ENCODE measurements at places on chromosomes 6 and 20.
A peak's percentile ranks its signal among the peaks of the same experiment; 100 is the strongest.

GRCh38 chr6:81906709-81907204 lies 154.3 kb upstream of the TENT5A start:
- no peak for DNase-seq

DNA sequence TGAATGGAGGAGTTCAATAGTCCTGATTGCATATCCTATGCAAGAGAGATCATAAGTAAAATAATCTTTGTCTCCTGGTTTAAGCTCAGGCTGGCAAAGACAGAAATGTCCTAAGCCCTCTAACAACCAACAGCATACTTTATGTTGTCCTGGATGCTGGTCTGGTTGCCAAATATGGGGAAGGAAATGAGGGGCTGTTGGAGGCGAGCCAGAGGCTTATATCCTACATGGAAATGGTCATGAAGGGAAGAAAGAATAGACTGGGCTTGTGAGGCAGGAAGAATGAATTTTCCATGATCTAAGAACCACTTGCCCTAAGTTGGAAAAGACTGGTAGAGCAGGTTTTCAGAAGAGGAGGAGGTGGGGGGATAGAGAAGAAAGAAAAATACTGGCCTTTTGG lies 237.1 kb downstream of the SMOC2 start:
- peak; percentile 6 for DNase-seq

GRCh38 chr6:85576476-85576875 lies 17.2 kb downstream of the SNX14 start:
- DNase-seq: no peak

- no peak for DNase-seq
Observed at GRCh38 chr6:146287691-146288369, 255.8 kb upstream of the RAB32 start.

- DNase-seq: no peak
Observed at GRCh38 chr6:142942805-142943227, 2.2 kb downstream of the HIVEP2 start.

- DNase-seq: no peak
Observed at GRCh38 chr6:135372758-135373157, 124.8 kb downstream of the AHI1 start.

GRCh38 chr6:124928851-124929250 lies 33.4 kb upstream of the RNF217 start:
- DNase-seq: no peak

DNA sequence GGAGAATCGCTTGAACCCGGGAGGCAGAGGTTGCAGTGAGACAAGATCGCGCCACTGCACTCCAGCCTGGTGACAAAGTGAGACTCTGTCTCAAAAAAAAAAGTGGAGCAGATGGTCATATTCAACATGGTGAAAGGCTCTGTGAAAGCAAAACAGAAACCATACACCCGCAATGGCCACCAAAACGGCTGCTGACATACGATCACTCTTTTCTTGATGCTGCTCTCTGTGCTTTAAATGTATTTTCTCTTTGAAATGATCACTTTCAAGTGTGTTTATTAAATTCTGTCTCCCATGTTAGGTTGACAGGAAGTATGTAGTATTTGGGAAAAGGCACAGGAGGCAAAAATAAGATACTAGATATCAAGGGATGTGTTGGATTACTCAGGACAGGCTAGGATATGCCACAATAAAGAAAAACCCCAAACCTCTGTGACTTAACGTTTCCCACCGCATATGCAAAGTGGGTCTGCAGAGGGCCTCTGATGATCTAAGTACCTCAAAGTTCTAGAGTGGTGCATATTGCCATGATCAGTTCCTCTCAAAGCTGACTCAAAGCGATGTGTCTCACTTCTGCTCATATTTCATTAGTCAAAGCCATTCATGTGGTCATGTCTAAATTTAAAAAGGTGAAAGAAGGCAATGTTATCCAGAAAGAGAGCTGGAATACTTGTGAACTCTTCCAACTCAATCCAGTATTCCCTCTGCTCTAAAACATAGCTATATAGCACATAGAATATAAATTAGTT lies 155.1 kb upstream of the SOX4 start:
- no peak for DNase-seq

- DNase-seq: no peak
Observed at GRCh38 chr6:22954749-22955385, 385.5 kb downstream of the HDGFL1 start.

DNA sequence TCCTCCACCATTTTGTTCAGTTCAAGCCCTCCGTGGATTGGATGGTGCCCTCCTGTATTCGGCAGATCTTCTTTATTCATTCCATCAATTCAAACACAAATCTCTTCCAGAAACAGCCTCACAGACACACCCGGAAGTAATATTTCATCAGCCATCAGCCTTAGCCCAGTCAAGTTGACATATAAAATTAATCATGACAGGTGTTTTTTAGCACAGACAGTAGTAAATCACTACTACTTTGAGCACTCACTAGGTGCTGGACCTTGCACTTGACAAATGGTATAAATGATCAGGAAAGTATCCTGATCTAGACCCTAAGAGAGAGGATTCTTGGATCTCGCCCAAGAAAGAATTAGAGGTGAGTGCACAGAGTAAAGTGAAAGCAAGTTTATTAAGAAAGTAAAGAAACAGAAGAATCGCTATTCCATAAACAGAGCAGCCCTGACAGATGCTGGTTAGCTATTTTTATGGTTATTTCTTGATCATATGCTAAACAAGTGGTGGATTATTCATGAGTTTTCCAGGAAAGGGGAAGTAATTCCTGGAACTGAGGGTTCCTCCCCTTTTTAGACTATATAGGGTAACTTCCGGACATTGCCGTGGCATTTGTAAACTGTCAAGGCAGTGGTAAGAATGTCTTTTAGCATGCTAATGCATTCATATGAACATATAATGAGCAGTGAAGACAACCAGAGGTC lies 194.6 kb upstream of the LAMP5 start:
- no peak for DNase-seq

DNA sequence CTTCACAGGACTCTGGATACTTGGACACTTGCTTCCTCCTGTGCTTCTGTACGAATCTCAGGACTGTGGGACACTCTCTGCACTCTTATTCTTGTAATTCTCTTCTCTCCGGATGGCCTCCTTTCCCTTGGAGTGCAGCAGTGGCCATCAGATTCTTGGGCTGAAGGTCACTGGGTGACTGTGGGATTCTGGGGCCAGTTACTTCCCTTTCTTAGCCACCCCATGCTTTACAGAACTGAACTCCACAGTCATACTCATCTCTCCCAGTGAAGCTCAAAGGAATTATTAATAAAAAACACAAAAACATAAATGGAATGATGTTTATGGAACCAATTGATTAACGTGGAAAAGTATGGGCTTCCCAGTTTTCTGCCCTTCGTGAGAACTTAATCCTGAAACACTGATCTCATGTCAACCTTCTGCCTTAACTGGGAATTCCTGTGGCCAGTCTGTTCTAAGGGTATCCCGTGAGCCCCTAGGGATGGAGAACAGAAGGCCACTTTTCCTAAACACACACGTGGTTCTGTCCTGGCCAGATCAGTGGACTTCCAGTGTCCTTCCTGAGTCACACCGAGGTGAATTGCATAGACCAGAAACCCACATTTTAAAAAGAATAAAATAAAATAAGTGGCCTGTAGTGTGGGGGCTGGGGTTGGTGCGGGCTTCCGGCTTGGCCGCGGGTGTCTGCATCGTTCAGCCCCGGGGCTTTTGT lies 23.6 kb upstream of the HLA-E start:
- DNase-seq: no peak

GRCh38 chr20:63893999-63894357 lies 948 bp upstream of the DNAJC5 start:
- no peak for DNase-seq

DNA sequence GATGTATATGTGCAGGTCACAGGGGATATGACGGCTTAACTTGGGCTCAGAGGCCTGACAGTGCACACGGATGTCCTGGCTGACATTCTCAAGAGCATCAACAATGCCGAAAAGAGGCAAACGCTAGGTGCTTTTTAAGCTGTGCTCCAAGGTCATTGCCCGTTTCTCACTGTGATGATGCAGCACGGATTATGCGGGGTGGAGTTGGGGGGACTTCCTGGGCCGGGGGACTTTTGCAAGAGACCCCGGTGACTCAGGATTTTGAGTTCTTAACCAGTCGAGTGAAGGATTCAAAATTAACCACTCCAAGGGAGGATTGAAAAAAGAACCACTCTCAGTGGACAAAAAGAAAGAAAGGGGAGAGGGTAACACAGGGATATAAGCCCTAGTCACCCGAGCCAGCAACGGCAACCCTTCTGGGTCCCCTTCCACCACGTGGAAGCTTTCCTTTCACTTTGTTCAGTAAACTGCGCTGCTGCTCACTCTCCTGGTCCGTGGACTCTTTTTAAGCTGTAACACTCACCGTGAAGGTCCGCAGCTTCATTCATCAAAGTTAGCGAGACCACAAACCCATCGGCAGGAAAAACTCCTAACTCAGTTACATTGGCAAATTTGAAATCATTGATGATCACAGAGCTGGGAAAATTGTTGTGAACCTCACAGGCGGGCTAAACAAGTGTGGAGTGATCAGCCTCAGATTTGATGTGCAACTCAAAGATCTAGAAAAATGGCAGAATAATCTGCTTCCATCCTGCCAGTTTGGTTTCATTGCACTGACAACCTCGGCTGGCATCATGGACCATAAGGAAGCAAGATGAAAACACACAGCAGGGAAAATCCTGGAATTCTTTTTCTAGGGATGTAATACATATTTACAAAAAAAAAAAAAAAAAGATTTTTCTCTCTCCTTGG lies 199.3 kb downstream of the ARID1B start:
- no peak for DNase-seq

DNA sequence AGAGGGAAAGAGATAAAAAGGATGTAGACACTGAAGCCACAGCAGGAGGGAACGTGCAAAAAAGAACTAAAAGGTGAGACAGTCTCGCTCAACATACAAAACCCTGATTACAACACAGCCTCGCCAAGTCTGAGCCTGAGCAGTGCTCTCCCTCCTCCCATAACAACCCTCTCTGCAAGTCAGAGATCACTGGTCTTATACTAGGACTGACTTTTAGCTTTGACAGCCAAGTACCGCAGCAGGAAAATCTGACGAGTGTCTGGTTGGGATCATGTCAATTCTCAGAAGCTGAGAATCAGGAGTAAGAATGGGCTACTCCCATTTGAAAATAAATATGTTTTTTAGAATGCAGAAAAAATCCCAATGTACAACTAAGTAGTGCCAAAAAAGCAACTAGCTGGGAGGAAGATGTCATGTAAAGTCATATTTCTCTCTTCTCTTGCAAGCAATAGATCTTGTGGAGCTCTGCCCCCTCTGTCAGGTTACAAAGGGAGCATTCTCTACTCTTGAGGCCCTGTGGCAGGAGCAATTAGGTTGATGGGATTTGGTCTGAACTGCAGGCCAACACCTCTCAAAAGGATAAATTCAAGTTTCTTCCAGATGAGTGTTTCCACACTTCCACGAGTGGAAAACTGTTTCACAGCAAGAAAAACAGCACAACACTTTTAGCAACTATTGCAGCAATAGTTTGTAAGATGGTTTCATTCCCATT lies 118.9 kb upstream of the COL21A1 start:
- no peak for DNase-seq

DNA sequence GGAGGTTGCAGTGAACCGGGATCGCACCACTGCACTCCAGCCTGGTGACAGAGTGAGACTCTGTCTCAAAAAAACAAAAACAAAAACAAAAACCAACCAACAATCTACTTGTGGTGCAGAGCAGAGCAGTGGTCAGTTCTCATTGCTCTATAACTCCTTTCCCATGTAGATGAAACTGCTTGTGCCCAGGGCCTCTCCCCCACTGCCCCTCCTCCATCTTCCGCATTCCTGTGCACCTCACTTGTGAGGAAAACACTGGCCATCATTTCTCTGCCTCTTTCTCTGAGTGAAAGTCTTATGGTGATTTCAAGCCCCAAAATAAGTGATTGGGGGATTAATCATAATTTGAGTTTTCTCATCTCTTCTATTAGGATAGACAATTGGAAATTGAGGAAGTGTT lies 63.9 kb upstream of the GLP1R start:
- DNase-seq: no peak

DNA sequence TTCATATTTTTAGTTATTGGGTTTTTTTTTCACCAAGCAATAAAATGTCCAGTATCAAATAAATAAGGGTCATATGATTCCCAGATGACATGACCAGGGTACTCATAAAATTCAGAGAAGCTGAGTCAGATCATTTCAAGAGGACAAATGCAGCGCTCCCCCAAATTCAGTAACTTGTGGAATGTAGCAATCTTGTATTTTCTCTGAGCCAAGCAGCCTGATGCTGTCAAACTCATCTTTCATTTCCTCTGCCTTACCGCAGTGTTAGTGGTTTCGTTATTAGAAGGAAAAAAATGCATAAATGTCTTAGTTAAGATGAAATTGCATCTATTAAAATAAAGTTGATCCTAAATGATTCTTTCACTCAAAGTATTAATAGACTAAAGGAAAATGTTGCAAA lies 57.8 kb upstream of the EDN1 start:
- no peak for DNase-seq

- no peak for DNase-seq
Observed at GRCh38 chr6:119449331-119450156, 100.0 kb upstream of the MAN1A1 start.

DNA sequence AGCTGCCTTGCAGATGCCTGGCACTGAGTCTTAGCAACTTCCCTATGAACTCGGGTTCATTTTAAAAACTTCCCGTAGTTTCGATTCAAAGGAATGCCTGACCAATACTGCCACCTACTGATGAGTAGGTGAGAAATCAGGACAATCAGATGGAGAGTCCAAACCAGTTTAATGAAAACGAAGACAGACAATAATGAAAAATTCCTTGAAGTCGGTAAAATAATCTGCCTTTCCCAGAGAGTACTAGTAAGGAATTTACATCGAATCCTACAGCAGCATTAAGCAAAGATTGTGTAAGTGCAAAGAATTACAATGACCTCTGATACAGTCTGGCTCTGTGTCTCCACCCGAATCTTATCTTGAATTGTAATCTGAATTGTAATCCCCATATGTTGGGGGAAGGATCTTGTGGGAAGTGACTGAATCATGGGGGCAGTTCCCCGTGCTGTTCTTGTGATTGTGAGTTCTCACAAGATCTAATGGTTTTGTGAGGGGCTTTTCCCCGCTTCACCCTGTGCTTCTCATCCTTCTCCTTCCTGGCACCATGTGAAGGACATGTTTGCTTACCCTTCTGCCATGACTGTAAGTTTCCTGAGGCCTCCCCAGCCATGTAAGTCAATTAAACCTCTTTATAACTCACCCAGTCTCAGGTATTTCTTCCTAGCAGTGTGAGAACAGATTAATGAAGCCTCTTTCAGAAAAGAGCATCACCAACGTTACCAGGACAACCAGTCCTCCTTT lies 134.4 kb downstream of the ARHGAP18 start:
- peak; percentile 27 for DNase-seq

GRCh38 chr6:125107896-125108295 lies 45.7 kb upstream of the TPD52L1 start:
- DNase-seq: no peak

- no peak for DNase-seq
Observed at GRCh38 chr6:103269581-103269980, 1590.1 kb downstream of the HACE1 start.

Measured in HCT116 (cell line).